AG04449 (cell line): ENCODE measurements at places on chromosomes 12 and 14.

- DNase-seq: no peak
Measured at GRCh38 chr12:8088574-8088973, 6.5 kb downstream of the NECAP1 start.

DNA sequence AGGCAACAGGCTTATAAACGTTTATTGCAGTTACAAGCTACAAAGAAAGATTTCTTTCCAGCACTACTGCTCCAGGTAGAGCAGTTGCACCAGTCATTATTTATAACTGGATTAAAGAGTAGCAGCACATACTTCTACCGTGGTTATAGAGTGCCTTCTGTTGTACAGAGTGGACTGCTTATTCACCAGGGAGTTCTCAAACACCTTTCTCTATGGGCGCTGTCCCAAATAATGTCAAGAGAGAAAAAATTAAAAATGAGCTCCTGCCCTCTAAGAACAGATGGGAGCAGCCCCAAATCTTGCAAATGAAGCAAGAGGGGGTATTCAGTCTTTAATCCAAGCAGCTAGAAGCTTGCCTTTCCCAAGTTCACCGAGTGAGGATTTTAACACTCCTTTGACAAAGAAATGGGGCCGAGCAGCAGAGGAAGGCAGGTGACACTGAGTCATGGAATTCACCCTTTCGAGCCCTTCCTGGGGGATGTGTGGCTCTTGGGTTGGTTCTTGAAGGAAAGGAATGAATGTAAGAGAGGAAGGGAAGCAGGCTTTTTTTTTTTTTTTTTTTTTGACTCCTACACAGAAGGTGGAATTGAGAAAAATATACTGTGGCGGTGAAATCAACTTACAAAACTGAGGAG is 181.2 kb downstream of the PRKCH start:
- no peak for DNase-seq

DNA sequence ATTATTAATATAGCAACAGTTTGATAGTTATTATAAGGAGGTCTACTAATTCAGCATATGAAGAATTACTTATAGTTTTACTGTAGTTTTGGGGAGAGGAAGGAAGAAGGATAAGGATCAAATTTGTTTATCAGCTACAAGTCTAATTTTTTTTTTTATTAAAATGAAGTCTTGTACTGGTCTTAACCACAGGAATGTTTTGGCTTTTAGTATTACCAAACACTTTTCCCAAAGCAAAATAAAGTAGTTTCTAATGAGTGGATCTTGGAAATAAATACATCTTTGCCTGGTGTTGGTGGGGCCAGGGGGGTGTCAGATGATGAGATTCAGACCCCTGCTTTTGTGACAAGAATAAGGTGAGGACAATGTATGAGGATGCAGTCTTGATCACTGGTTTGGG is 57.2 kb upstream of the ZDHHC17 start:
- DNase-seq: no peak

DNA sequence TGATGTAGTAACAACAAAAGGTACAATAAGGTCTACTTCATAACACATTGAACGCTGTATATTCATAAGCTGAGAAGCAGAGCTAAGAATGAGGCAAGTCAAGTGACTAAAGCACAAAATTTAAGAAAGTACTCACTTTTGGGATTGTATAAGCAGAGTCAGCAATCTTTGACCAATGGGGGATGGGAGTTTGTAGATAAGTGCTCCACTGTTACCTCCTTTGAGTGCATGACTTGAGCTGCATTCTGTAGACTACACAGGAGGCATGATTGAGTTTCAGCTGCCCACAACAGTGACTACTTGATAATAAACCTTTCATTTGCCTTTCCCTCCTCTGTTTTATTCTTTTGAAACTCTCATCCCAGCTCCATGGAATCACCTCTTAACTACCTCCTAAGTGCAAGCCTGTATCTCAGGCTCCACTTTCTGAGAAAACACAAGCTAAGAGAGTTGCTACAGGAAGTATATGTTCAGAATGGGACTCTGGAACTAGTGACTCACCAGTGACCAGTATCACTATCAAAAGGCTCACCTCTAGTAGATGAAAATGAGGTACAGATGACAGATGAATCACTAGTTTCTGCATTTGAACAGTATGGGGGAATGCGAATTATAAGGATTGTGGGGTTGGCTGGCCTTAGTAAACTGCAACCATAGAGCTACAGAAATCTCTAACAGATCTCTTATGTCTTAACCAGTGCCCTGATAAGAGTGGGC is 49.2 kb downstream of the SLC35F4 start:
- no peak for DNase-seq

GRCh38 chr12:66962290-66962689 is 283.4 kb upstream of the GRIP1 start:
- DNase-seq: no peak

GRCh38 chr12:130663514-130663913 is 52.6 kb downstream of the RIMBP2 start:
- no peak for DNase-seq

DNA sequence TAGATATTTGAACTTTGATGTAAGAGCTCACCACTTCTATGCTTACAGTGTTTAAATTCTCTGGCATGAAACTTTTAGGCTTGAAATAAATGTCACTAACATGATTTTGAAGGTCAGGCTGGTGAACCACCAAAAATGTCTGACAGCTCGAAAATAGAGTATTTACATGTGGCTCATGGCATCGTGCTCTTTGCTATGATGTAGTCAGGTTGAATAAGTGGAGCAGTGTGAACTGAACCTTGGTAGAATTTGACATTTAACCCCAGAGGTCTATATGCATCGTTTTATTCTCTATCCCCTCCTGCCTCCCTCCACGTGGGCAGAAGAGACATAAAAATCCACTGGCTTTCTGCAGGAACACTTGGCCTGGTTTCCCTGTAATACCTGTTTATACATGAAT is 369.7 kb upstream of the ATP2B1 start:
- DNase-seq: no peak

GRCh38 chr12:89163918-89164317 is 188.4 kb downstream of the DUSP6 start:
- DNase-seq: no peak

GRCh38 chr14:56160088-56160487 is 41.9 kb downstream of the PELI2 start:
- DNase-seq: no peak

DNA sequence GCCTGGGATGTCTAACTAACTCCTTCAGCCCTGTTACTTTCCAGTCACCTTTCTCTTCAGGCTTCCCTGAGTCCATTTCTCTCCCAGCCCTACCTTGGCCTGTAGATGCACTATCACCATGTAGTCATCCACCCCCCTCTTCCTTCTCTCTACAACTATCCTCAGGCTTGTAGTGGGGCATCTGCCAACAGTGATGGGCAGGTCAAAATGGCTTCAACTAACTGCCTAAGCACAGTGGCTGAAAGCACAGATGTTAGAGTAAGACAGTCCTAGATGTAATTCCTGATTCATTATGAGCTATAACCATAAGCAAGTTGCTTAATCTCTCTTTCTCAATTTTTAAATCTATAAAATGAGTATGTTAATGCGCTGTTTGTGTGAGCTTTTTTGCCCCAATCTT is 133.6 kb upstream of the NAV3 start:
- no peak for DNase-seq

- no peak for DNase-seq
Measured at GRCh38 chr14:36580141-36580855, 2.1 kb downstream of the NKX2-8 start.

DNA sequence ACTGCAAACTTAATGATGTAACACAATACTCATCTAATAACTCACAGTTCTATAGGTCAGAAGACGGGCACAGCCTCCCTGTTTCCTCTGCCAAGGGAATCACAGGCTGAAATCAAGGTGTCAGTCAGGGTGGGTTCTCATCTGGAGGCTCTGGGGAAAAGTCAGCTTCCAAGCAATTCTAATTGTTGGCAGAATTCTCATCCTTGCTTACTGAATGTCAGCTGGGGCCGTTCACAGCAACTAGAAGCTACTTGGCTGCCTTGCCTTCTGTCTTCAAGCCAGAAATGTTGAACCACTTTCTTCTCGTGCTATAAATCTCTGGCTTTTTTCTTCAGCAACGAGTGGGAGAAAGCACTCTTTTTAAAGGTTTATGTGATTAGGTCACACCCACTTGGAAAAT is 80.1 kb upstream of the PDZRN4 start:
- DNase-seq: no peak

GRCh38 chr14:23861666-23862065 is 91.9 kb upstream of the DHRS4 start:
- no peak for DNase-seq

DNA sequence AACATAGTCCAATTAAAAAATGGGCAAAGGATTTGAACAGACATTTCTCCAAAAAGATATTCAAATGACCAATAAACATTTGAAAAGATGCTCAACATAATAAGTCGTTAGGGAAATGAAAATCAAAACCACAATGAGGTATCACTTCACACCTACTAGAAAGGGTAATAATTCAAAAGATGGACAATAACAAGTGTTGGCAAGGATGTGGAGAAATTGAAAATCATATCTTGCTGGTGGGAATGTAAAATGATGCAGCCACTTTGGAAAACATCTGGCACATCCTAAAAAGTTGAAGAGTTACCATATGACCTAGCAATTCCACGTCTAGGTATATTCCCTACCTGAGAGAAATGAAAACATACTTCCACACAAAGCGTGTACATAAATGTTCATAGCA is 1.9 kb downstream of the COX16 start:
- no peak for DNase-seq

DNA sequence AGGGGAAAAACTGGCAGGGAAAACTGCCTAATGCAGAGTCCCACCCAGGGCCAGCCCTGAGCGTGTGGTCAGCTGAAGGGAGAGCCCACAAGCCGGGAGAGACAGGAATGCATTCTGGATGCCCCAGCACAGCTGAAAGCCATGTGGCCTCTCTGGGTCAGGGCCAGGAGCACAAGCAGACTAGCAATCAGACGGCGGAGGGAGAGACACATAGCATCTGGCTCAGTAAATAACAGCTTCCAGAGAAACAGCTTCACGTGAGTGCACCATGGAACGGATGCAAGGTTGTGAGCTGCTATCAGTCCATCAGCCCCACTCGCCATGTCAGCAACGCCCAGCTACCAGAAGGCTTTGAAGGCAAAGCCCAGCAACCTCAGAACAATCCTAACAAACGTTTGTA is 28.2 kb upstream of the TMEM106C start:
- DNase-seq: peak; percentile 58

DNA sequence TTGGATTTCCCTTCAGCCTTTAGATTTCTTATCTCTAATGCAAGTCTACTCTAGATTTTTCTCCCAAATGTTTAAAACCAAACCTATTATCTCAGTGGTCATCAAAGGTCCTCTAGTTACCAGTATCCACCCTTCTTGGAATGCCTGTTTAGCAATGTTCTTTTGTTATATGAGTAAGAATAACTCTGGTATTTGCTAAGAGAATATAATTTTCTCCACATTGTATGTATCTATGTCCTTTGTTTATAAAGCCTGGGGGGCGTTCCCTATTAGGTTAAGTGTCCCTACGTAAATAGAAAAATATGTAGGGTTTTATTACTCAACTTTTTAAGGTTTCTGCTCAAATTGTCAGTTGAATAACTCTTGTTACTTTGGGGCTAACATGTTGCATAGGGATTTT is 27.3 kb downstream of the PPM1A start:
- no peak for DNase-seq

GRCh38 chr14:64680714-64681065 is 23.5 kb upstream of the PLEKHG3 start:
- no peak for DNase-seq

GRCh38 chr14:68380329-68380741 is 412.5 kb downstream of the ZFP36L1 start:
- DNase-seq: no peak

DNA sequence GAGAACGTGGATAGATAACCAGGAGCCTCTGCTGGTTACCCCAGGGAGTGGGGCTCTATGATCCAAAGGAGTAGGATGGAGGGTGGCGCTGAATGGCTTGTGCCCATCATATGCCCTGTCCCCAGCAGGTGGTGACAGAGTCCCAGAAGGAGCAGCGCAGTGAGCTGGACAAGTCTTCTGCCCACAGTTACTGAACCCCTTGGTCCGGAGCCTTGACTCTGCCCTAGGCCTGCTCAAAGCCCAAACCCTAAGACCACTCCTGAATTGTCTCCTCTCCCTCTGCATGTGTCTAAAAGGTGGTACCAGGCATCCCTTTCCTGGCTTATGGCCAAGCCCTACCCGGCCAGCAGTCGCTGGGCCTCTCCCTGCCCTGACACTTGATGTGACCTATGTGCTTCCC is 3.2 kb downstream of the PRPH start:
- DNase-seq: no peak

- DNase-seq: no peak
Measured at GRCh38 chr14:71499018-71499417, 433.2 kb upstream of the RGS6 start.

DNA sequence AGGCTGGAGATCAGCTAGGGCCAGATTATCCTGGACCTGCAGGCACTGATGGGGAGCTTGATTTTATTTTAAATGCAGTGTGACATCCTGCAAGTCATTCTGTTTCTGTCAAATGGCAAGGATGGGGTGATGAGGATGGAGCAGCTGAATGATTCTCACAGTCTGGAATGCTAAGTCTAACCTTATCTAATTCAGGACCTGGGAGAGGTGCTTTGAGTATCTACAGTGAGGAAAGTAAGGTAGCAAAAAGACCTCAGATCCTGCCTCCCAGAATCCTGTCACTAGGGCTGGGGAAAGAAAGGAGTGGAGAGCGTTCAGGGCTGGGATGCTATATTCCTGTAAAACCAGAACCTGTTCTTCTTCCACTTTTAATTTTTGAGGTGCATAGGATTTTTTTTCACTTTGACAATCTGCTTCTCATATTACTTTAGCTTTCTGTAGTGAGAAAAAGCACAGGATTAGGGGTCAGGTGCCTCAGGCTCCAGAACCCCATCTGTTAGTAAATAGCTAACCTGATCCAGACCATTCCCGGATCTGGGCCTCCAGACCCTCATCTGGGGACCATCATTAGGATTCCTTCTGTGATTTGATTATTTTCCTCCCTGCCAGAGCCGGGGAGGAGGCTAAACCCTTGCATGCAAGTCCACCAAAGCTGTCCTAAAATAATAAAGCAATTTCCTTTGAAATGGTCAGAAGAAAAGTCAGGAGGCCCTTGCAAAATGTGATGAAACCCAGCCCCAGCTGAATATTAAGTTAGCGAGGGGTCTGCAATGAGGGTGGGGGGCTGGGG is 54.7 kb downstream of the ASCL1 start:
- no peak for DNase-seq

DNA sequence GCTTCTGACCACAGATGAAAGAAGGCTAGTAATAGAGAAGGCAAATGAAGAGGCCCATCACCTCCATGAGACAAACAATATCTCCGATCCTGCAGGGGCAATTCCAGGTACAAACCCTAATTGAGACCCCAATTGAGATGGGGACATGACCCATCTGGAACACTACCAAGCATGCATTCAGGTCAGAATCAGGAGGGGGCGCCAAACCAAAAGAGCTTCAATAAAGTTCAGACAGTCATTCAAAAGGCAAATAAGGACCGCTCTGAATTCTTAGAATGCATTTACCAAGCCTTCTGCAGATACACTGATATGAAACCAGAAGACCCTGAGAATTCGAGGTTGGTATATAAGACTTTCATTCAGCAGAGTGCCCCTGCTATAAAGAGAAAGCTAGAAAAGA is 10.2 kb upstream of the EDDM3B start:
- DNase-seq: no peak

GRCh38 chr12:6104027-6104426 is 20.4 kb downstream of the VWF start:
- DNase-seq: no peak
